ENCODE measurements at places on chromosomes 2 and 18.

DNA sequence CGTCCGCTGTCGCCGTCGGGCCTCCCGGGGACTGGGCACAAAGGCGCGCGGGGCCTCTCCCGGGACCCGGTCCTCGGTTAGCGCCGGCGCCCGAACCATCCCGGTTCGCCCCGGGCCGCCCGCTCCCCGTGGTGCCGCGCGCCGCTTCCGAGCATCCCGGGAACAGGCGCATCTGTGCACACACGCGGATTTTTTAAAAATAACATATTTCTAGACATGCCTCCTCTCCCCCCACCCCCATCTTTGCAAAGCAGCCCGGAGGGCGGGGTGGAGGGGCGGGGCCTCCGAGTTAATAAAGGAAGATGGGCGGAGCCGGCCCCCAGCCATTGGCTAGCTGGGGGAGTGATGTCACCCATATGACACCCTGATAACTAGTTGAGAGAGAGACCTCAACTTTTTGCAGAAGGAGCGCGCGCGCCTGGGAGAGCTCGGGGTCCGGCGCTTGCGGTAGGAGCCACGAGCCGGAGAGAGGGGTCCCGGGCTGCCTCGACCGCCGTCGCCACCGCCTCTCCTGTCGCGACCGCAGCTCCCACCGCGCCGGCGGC lies at the start of gene SOX11:
TSS of gene SOX11 (plus strand) at position 400 of the 545 bp plus-strand sequence. CDS start 338 bp downstream, outside the sequence.
- no peak for DNase-seq

DNA sequence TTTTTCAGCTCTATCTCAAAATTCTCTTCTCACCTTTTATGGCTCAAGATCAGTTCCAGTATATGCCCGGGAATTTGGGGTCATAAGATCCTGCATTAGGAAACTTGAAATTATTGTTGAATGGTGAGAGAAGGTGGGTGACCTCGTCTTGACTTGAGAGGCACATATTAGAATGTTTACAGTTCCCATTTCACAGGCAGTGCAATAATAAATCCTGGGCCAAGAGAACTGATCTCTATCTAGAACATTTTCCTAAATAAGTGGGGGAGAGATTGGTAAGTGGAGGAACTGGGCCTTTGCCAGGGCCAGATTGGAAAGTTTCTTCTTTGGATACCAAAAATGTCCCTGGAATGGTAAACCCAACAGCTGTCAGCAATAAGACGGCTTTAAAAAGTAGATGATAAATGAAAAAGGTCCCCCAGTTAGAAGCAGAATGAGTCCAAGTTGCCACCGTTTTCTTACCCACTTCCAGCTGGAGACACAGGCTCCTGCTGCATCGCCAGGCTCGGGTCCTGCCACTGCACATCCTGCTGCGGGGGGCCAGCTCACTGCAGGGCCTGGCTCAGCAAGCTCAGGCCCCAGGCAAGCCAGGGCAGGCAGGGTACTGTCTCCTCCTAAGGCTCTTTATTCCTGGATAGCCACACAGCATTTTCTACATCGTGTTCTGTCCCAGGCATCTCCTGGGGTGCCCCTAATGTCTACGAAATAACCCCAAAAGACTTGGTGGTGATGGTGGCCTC lies 126.4 kb upstream of the EPAS1 start:
- no peak for DNase-seq

DNA sequence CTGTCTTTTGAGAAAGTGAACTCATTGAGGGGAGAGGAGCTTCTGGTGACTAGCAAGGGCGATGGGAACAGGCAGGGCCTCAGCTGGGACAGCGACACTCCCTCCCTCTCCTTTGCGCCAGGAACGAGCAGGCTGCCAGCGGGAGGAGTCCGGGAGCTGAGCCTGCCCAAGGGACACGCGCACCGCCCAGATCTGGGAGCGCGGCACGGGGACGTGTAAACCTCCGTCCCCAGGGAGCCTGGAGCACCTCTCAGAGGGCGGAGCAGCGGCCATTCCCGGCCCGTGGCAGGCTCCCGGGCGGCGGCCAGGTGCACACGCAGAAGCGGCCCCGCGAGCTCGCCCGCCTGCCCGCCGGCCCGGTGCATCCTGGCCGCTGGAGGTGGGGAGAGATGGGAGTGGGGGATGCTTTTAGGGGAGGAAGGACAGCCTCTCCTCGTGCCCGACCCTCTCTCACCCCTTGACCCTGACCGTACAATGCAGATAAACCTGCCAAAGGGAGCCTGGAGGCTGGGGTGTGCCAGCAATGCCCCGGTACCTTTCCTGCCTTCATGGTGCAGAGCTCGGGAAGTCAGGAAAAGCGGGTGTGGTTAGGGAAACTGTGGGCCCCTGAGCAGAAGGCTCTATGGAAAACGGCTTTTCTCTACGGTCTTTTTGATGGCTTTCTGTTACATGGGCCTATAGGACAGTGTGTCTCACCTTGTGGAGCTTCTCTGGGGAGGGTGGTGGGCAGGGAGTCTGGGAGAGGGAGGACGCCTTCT lies 2.2 kb downstream of the AQP4 start:
- peak; percentile 40 for DNase-seq

DNA sequence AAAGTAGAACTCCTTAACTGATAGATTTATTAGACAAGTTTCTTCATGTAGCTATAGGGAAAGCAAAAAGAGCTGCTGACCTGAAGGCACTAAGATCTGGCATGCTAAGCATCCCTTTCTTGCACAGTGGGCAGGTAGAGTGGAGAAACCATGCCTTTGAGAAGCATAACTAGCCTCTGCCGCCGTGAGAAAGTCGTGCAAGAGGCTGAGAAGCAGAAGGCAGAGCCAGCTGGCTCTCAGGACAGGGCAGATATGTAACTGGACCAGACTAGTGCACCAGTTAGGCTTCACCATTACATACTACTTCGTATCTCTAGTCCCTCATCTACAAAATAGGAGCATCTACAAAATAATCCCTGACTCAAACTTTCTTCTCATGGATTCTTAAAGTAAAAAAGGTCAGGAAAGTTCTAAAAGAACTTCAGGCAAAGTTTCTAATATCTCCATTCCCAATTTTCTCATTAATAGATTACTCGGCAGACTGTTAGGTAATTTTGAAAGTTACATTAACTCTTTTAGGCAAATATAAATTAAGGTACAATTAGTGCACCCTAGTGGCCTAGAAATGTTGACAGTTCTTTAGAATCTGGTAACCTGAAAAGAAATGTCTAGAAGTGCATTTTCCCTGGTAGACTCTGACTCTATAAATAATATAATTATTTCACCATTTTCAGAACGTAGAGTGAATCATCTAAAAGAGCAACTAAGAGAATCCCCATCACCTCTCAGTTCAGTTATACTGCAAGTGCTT lies 10.3 kb downstream of the ERBB4 start:
- DNase-seq, result no peak
